Upper lobe of right lung (tissue), 1 donor: ENCODE measurements at places on chromosomes 12 and 14. TPM values are rescaled to one million over a fixed set of nuclear protein-coding genes. Genes with fewer than 3 reads are reported as not detected.

GRCh38 chr14:51575349-51576116, 76.2 kb upstream of the FRMD6 start:
- no peak for DNase-seq

The E2F7 gene
- 0.29 TPM for total RNA-seq

- no peak for DNase-seq
These were observed 120.5 kb downstream of the TBC1D30 start for GRCh38 chr12:64944966-64945365.

- no peak for DNase-seq
These were observed 76.7 kb downstream of the SCAF11 start for GRCh38 chr12:45913631-45914030.
